ENCODE measurements at places on chromosomes 6 and 20.

DNA sequence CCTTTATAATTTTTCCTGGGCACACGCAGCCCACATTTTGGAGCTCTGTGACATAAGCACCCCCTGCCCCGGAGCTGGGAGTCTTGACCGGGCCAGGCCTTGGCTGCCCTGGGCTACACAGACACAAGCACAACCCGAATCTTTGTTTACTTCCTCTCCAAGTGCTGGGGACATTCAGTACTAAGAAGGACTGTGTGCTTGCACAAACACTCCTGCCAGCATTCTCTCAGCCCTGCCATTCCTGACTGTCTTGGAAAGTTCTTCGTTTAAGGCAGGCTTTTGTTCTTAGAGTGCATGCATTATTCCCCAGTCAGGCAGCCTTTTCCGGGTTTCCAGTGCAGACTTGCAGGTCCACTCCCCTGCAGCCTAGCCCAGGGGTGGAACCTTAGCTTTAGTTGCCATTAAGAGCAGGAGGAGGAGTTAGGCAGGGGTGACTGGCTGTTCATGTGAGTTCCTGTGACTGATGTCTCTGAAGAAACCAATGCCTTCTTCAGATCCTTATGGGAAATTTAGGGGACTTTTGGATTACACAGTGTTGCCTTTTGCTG, 28.6 kb downstream of the FOXO3 start:
- DNase-seq, result no peak

GRCh38 chr6:137353842-137354397, 134.7 kb upstream of the IFNGR1 start:
- DNase-seq, result no peak

GRCh38 chr6:5403609-5404008, 142.3 kb downstream of the FARS2 start:
- no peak for DNase-seq

DNA sequence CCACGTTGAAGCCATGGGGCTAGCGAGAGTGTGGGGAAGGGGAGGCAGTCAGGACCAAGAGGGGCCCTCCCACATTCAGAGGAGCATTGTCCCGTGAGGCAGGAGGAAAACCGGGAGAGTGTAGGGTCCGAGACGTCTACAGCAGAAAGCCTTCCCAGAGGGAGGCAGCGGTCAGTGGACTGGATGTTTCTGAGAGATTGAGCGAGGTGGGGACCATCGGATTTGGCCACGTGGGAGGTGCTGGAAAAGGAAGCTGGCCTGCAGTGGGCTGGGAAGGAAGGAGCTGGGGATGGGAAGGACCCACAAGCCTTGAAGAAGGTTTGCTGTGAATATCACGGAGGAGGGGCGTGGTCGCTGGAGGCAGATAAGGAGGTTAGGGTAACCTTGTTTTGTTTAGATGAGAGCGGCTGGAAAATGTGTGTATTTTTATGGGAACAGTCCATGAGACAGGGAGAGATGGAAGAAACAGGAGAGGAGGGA, 119.0 kb upstream of the RNF24 start:
- no peak for DNase-seq

GRCh38 chr6:131036601-131037000, 26.4 kb downstream of the EPB41L2 start:
- no peak for DNase-seq

DNA sequence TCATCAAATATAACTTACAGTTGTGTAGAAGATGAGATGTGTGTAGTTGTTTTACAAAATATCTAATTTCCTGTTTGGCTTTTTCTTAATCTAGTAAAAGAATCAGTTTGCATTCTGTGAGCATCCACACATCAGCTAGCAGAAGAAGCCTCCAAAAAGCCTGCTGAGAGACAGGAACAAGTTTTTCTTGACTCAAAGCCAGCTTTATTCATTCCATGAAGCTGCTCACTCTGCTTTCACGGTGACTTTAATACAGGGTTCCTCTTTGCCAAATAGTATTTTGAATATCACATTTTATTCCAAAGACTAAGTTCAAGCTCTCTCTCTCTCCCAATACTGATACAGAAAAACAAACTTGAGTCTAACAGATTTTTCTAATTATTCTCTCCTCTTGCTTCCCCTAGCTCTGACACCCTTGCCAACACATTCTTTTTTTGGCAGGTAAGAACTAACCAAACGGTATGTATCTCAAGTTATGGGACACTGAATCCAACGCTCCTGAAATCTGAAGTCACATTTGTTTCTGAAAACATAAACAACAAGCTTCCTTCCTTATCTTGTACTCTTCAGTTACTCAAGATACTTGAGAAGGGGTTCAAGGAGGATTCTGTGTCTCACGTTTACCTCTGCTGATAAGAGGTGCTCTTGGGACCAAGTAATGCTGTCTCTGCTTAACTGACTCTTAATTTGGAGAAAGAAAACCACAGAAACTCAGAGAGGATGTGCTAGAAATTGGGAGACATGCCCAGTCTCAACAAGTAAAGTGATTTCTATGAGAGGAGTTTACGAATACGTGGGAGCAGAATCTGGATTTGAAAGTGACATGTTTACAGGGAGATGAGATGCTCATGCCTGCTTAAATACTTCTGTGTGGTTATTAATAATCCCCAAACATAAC, 184.2 kb upstream of the SPTLC3 start:
- DNase-seq, result no peak

DNA sequence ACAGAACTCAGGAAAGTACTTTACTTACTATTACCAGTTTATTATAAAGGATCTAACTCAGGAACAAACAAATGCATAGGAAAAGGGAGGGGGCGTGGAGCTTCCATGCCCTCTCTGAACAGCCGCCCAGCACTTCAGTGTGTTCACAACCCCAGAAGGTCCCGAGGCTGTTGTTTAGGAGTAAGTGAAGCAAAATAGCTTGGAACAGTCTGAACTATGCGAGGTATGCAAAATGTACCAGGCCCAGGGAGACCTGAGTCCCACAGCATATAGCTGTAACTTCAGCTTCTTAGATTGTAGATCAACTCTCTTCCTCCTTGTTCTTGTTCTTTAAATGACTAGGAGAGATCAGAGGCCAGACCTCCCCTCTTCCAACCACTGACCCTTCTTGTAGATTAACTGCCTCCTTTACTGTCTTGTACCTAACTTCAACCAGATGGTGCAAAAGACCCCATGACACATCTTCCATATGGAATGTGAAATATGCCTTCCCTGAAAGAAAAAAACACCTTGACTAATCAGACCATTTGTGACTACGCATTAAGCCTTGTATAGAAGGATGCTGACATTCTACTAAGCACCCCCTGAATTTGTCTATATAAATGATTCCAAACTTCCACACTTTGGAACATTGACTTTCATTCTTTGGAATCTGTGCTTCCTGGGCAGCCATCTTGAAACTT, 98.8 kb upstream of the SNX9 start:
- no peak for DNase-seq

GRCh38 chr20:8504030-8504429, 372.0 kb downstream of the PLCB1 start:
- DNase-seq, result no peak

DNA sequence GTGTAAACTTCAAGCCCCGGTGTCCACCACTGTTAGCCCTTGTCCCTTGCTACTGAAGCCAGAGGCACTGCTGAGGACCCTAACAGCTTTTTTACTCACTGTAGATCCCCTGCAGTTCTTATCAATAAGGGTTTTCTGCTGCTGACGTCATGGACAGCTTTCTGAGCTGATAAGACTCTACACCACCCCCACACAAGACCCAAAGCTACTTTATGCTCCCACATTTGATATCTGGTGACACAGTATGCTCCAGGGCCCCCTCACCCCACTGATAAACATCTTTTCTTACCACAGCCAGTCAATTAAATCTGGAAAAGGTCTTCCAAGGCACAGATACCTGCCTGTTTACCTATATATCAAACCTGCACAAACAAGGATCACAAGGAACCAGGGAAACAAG, 65.3 kb downstream of the NUS1 start:
- DNase-seq, result no peak

DNA sequence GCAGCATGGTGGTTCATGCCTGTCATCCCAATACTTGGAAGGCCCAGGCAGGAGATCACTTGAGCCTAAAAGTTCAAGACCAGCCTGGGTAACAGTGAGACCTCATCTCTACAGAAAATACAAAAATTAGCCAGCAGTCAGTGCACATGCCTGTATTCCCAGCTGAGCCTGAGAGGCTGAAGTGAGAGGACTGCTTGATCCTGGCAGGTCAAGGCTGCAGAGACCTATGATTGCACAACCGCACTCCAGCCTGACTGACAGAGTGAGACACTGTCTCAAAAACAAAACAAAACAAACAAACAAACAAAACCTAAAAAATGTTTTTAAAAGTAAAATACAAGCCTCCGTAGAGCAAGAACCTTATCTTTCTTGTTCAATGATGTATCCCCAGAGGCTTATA, 6.0 kb downstream of the CEP85L start:
- DNase-seq, result no peak

DNA sequence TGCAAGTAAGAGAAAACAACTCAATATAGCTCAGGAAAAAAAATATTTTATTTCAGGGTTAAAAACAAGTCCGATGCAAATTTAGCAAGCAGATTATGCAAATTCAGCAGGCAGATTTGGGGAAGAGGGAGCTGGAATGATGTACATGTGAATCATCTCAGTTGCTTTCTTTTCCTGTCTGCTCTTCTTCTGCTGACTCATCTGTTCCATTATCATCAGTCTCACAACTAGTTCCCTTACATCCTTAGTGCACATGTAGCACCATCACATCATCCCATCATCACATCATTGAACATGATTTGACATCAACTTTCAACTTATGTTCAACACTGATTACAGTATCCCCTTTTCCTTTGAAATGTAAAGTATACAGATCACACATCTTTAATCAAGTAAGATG, 11.5 kb upstream of the DEFB113 start:
- DNase-seq, result no peak

GRCh38 chr6:108364470-108364869, 69.6 kb downstream of the AFG1L start:
- no peak for DNase-seq

- no peak for DNase-seq
Measured at GRCh38 chr20:43532416-43533055, 25.0 kb downstream of the L3MBTL1 start.

DNA sequence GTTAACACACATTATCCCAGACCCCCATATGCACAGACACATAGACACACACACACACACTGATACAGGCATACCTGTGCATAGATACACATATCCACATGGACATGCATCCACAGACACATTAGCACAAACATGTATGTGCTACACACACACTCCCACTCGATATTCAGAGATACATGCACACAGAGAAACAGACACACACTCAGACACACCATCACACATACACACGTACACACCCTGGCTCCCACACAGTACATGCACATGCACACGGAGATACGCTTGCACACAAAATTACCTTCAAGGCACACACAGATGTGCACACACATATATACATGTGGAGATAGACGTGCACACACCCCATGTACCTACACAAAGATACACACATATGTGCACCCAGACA, 19.7 kb downstream of the RBM38 start:
- no peak for DNase-seq

GRCh38 chr6:41451039-41451438, 95.1 kb upstream of the FOXP4 start:
- DNase-seq, result no peak

- no peak for DNase-seq
Measured at GRCh38 chr20:57025261-57025660, 241.2 kb downstream of the BMP7 start.

DNA sequence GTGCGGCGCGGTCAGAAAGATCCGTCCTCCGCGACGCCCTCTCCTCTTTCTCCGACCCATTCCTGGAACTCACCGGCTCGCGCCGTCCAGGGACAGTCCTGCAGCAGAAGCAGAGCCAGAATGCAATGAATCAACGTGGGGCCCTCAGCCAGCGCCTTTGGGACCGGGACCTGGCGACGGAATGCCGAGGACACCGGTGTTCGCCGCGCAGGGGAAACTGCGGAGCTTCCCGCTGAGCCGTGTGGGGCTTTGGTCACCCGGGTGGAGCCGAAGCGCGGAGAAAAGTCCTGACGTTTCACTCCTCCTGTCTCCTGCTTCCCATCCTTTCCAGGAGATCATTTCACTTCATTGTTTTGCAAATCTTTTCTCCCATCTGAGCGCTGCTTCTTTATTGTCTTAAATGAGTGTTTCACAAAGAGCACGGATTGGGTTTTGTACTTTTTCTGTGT, 26.5 kb downstream of the ULBP1 start:
- DNase-seq, result no peak

GRCh38 chr20:47654370-47654769, 130.9 kb downstream of the SULF2 start:
- DNase-seq, result no peak

GRCh38 chr20:32556312-32557184, 28.6 kb downstream of the NOL4L start:
- DNase-seq, result no peak

GRCh38 chr6:44339301-44339700, 3.1 kb upstream of the SPATS1 start:
- DNase-seq, result no peak

GRCh38 chr20:21583486-21584168, 69.8 kb upstream of the NKX2-2 start:
- no peak for DNase-seq

- DNase-seq, result no peak
Measured at GRCh38 chr20:4069751-4070150, 54.4 kb upstream of the RNF24 start.

GRCh38 chr20:8844179-8844578, 224.7 kb upstream of the PLCB4 start:
- DNase-seq, result no peak

DNA sequence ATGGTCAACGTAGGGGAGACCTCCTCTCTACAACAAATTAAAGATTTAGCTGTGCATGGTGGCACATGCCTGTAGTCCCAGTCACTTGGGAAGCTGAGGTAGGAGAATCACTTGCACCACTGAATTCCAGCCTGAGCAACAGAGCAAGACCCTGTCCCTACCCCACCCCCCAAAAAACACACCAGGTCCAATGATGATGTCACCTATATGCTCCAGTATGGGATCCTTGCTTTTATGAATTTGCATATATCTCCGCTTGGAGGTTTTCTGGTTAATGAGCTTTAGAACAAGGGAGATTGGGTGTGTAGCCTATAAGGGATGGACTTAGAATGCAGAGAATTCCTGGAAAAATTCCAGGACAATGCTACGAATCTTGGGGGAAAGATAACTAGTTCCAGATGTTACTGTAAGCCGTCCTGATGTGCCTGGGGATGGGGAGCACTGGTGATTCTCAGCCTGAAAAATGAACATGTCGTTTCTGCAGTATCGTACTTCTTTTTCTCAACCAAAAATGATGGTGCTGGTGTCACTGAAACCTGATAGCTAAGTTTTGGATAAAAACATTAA, 61.1 kb downstream of the ZBTB2 start:
- DNase-seq, result no peak

DNA sequence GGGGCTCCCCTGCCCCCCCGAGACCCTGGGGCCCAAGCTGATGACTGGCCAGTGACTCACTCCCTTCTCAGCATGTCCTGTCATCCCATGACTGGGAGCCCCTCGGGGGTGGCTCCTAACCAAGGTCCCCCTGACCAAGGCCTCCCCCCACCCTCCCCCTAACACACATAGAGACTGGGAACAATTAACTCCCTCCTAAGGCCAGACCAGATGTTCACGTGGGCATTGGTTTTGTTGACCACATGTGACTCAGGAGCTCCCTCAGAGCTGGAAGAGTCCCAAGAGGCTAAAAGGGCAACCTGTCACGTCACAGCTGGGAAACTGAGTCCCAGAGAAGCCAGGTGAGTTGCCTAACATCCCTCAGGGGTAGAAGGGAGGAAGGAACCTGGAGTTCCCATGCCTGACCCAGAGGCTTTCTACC, 10.6 kb upstream of the CCN5 start:
- no peak for DNase-seq

Measured in stimulated activated CD4-positive, alpha-beta T cell treated with anti-CD3 and anti-CD28 coated beads, Interleukin-12 subunit alpha, Interleukin-12 subunit beta, amount 100 ng/mL, for 48 hours (primary cell).